Activated naive CD8-positive, alpha-beta T cell treated with anti-CD3 and anti-CD28 coated beads, Interleukin-2, amount 10 ng/mL, durations not matched to agents 7 days and 5 days (primary cell): ENCODE measurements at places on chromosomes 16 and 17.

GRCh38 chr17:7502987-7503386 lies 18.8 kb downstream of the POLR2A start:
- no peaks in the 10 kb centered on the region for H3K27me3 ChIP-seq
- no peaks in the 10 kb centered on the region for H3K4me1 ChIP-seq
- no peak for DNase-seq
- peaks cover 48% of the 10 kb centered on the region for H3K36me3 ChIP-seq

- H3K4me3 ChIP-seq: peak overlapping the region; percentile 8
- peaks cover 2% of the 10 kb centered on the region for H3K4me1 ChIP-seq
- H3K27ac ChIP-seq: no peak overlapping the region
- peaks cover 16% of the 10 kb centered on the region for H3K27me3 ChIP-seq
Measured at GRCh38 chr16:83968891-83969649, 1.0 kb downstream of the NECAB2 start.

- H3K4me3 ChIP-seq: peak overlapping the region; percentile 97
- DNase-seq: no peak
- peaks cover 34% of the 10 kb centered on the region for H3K4me1 ChIP-seq
Measured at GRCh38 chr17:21285164-21286065, 904 bp downstream of the MAP2K3 start.

GRCh38 chr17:44130693-44131349 lies 7.4 kb upstream of the HDAC5 start:
- DNase-seq: no peak
- H3K4me3 ChIP-seq: no peak overlapping the region
- peaks cover 2% of the 10 kb centered on the region for H3K4me1 ChIP-seq

- no peak overlapping the region for H3K27ac ChIP-seq
- peaks cover 15% of the 10 kb centered on the region for H3K4me1 ChIP-seq
- H3K4me3 ChIP-seq: no peak overlapping the region
- no peaks in the 10 kb centered on the region for H3K36me3 ChIP-seq
Measured at GRCh38 chr16:71623597-71623996, 2.4 kb upstream of the MARVELD3 start.
